NCI-H524 (cell line): ENCODE measurements at places on chromosomes 12 and 14.
A peak's percentile ranks its signal among the peaks of the same experiment; 100 is the strongest.

- no peak for DNase-seq
Observed at GRCh38 chr12:109861689-109862314, 18.5 kb downstream of the GLTP start.

GRCh38 chr14:59085207-59085739 lies 103.2 kb upstream of the DAAM1 start:
- DNase-seq: no peak

- DNase-seq: peak; percentile 75
Observed at GRCh38 chr14:53663709-53664108, 292.9 kb downstream of the BMP4 start.

- DNase-seq: no peak
Observed at GRCh38 chr14:55366271-55366670, 45.4 kb downstream of the ATG14 start.

DNA sequence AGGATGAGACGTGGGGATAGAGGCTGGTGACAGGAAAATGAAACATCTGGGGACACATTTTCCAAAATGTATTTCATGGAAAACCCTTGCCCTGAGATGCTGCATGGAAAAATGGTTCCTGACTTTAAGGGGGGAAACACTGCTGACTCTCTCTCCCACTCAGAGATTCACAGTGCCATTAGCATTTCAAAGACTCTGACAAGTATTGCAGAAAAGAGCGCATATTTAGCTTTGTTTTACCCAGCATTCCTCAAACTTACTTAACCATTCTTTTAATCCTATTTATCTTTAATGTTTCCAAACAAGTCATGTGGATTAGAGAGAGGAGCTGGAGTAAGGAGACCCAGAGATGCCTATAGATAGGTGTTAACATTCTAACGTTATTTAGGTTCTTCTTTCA lies 141.8 kb upstream of the DYRK2 start:
- DNase-seq: no peak
